Glomerular endothelial cell (primary cell): ENCODE measurements at places on chromosomes 6 and 20. TPM values are rescaled to one million over a fixed set of nuclear protein-coding genes. Genes with fewer than 3 reads are reported as not detected.

Gene MICA
- total RNA-seq: 55.0 and 63.6 TPM in 2 replicates

DNA sequence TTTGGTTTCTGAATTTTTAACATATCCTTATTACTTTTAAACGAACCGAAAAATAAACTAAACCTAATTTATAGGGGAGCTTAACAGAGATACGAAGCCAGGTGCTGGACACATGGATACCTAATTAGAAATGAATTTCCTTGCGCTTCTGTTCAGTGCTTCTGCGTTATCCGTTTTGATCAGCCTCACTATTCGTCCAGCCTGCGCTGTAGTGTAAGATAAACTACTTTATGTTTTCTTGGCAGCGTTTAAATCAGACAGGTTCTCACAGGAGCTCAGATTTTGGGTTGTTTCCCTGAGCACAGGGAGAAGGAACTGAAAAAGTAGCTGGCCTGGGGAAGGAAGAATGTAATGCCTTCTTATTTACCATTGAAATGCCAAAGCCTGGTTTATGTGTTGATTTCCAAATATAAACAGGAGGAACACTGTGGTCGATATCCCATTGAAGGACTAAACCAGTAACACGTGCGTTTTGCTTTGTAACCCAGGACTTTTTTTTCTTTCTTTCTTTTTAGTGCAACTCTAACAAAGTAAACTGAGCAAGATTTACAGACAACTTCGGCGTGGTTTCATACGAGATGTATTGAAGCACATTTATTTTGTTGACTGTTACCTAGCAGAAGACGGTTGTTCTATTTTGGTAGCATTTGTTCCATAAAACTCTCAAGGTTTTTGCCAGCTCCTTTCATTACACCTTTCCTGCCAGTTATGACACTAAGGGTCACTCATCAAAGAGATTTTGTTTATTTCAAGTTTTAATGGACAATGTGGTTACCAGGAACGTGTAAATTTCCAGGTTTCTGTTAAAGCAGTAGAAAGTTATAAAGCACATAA lies 214.8 kb upstream of the HEY2 start:
- no peak for DNase-seq

Gene SNX3
- total RNA-seq: 216 and 235 TPM in 2 replicates

GRCh38 chr6:36977470-36977941 lies 8.5 kb downstream of the MTCH1 start:
- no peak for DNase-seq

Gene TMEM63B
- 70.1 and 80.8 TPM in 2 replicates for total RNA-seq

GRCh38 chr6:18920701-18921100 lies 533.6 kb downstream of the RNF144B start:
- no peak for DNase-seq

GRCh38 chr20:4134861-4135379 lies 119.6 kb upstream of the RNF24 start:
- no peak for DNase-seq

GRCh38 chr20:44477151-44477550 lies 1.5 kb downstream of the TTPAL start:
- DNase-seq: no peak

GRCh38 chr6:95133578-95133977 lies 443.8 kb upstream of the MANEA start:
- DNase-seq: no peak

DNA sequence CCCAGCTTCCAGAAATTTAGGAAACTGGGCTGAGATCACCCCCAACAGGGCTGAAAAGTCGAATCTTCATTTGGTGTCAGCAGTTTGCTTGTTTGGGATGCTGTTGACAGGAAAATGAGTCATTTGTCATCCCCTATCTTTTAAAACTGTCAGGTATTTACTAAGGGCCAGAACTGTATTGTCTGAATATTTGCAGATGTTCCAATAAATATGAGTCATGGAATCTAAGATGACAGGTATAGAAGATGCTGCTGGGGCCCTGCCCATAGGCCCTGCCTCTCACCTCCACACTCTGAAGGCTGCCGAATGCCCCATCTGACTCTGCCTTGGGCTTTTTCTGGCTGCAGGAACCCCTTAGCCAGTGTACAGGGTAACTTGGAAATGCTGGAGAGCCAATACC lies 3.9 kb downstream of the ETV7 start:
- no peak for DNase-seq

DNA sequence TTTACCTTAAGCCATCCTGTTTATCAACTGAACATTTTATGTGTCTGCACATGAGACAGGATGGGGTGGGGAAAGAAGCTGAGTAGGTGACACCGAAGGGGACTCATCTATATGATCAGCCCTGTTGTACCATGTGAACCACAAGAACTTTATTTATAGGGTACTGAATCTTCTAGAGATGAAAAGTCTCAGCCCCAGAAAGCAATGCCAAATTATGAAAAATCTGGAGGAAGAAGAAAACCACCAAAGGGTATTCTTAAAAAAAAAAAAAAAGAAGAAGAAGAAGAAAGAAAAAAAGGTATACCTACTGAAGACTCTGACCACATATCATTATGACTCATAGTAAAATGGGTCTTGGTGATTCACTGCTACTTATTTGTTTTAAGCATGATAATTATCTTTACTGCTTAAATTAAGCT lies 39.8 kb upstream of the HBS1L start:
- no peak for DNase-seq

Gene BYSL
- total RNA-seq: 11.5 and 24.3 TPM in 2 replicates

- DNase-seq: no peak
These were observed 15.8 kb downstream of the NCOA5 start for GRCh38 chr20:46074006-46074405.

Gene APMAP
- total RNA-seq: 132 and 154 TPM in 2 replicates

Gene GJA10
- not detected in 2 replicates for total RNA-seq

DNA sequence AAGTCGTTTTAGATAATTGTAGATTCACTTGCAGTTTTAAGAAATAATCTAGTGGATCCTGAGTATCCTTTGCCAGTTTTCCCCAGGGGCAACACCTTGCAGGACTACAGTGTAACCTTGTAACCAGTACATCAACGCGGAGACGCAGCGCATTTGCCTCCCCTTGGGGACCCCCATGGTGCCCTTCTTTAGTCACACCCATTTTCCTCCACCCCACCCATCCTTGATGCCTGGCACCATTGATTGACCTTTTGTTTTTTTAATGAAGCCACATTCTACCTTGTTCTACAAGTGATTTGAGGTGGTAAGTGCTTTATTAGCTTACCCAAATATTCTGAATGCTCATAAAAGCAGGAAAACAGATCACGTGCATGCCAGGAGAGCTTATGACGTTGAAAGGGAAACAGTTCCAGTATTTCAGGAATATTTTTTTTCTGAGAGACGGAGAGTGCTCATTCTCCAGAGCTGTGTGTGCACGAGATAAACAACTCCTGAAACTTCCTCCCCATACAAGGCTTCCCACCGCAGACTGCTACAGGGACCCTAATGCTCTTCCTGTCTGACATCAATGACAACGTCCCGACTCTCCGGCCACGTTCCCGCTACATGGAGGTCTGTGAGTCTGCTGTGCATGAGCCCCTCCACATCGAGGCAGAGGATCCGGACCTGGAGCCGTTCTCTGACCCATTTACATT lies 35.7 kb downstream of the CDH26 start:
- no peak for DNase-seq

Gene GID8
- 28.6 and 32.3 TPM in 2 replicates for total RNA-seq

Gene SLC23A2
- 15.6 and 20.6 TPM in 2 replicates for total RNA-seq

- DNase-seq: no peak
These were observed 116.2 kb downstream of the MAP3K5 start for GRCh38 chr6:136676075-136676474.

Gene PAK5
- not detected in 2 replicates for total RNA-seq

Gene CLDN20
- total RNA-seq: not detected in 2 replicates

Gene TNNC2
- not detected in 2 replicates for total RNA-seq

Gene TRIM10
- not detected in 2 replicates for total RNA-seq

- no peak for DNase-seq
These were observed 89.5 kb upstream of the TBX18 start for GRCh38 chr6:84853901-84854300.

- no peak for DNase-seq
These were observed 58.3 kb downstream of the COL12A1 start for GRCh38 chr6:75147512-75147911.

Gene SNPH
- 11.6 and 12.2 TPM in 2 replicates for total RNA-seq

DNA sequence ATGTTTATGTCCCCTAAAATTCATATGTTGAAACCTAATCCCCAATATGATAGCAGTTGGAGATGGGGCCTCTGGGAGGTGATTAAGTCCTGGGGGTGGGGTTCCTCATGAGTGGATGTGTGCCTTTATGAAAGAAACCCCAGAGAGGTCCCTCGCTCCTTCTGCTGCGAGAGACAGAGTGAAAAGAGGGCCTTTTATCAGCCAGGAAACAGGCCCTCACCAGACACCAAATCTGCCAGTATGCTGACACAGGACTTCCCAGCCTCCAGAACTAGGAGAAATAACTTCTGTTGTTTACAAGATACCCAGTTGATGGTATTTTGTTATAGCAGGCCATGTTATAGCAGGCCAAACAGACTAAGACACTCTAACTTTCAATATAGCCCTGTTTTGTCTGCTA lies 100.9 kb upstream of the NFATC2 start:
- DNase-seq: no peak
